ENCODE measurements at places on chromosomes 7 and 10.

DNA sequence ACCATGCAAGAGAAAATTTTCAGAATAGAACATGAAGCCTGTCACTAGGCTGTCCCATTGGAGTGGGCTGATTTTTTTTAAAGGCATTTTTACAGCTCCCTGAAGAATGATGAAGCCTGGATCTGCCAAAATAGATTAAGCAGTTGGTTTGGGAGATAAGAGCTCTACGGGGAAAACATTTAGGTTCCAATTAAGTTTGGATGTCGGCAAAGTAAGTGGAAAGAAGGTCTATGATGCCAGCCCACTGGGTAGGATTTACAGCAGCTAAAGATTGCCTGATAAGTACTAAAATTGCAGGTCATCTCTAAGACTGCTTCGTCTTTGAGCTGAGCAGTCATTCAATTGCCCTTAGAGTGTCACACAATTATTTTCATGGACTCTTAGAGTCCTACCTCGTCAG is 939.2 kb upstream of the CELF2 start:
- no peak for DNase-seq

GRCh38 chr10:113058523-113059370 is 108.7 kb downstream of the TCF7L2 start:
- DNase-seq, result no peak

DNA sequence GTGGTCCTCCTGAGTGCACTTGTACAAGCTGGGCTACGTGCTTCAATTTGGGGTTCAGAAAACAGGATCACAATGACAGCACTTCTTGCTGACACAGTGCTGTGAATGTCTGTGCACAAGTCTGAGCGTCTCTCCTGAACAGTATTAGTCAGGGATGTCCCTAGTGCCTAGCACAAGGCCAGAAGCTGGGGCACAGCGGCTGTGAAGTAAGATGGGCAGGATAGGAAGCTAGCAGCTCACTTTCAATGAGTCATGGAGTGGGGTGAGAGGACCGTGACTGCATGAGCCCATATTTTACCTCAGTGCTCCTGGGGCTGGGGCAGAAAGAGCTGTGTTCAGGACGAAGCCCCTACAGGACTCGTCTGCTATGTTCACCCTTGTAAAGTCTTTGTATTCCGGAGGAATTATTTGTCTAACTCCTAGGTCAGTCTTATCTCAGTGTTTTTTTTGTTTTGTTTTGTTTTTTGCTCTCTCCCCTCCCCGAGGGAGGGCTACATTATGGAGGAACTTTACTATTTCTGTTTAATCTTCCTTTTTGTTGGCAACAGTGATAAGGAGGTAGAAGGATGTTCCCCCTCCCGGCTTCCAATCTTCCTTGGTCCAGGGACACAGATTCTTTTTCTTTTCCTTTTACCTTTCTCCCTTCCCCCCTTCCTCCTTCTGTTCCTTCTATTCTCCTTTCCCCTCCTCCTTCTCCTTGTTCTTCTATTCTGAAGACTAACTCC is 2.8 kb upstream of the LRMDA start:
- DNase-seq, result no peak

DNA sequence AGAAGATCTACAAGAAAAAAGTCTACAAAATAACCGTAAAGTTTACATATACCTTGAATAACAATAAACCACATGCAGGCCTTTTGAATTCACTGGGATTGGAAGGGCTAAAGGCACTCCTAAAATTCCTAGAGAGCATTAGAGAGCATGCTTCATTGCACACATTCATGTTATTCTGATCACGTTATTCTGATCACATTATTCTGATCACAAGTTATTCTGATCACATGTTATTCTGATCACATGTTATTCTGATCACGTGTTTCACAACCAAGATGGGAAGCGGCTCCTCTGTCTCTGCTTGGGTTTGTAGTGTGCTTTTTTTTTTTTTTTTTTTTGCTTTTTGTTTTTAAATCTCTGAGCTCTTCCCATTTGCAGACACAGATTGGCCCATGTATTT is 20.5 kb downstream of the ADARB2 start:
- no peak for DNase-seq

DNA sequence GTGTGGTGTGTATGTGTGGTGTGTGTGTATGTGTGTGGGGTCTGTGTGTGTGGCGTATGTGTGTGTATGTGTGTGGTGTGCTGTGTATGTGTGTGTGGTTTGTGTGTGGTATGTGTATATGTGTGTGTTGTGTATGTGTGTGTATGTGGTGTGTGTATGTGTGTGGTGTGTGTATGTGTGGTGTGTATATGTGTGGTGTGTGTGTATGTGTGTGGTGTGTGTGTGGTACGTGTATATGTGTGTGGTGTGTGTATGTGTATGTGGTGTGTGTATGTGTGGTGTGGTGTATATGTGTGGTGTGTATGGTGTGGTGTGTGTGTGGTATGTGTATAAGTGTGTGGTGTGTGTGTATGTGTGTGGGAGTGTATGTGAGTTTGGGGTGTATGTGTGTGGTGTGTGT is 428.7 kb downstream of the PAXIP1 start:
- no peak for DNase-seq

DNA sequence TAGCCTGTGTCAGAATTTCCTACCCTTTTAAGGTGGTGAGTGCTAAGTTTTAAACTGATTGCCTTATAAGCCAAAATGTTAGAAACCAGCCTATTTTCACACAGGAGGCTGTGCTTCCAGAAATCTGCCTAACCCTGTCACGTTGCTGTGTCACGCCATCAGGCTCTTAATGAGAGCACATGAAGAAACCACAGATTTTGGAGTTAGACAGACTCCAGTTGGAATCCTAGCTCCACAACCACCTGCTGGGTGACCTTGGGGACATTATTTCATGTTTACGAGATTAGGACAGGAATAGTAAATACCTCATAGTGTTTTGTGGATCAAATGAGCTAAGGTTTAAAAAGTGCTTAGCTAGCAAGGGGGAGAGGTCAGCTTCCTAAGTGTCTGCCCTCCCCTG is 321.8 kb downstream of the DPP6 start:
- no peak for DNase-seq

- no peak for DNase-seq
Observed at GRCh38 chr10:1488970-1489548, 248.3 kb downstream of the ADARB2 start.

GRCh38 chr10:109280837-109281236 is 642.5 kb downstream of the XPNPEP1 start:
- no peak for DNase-seq

DNA sequence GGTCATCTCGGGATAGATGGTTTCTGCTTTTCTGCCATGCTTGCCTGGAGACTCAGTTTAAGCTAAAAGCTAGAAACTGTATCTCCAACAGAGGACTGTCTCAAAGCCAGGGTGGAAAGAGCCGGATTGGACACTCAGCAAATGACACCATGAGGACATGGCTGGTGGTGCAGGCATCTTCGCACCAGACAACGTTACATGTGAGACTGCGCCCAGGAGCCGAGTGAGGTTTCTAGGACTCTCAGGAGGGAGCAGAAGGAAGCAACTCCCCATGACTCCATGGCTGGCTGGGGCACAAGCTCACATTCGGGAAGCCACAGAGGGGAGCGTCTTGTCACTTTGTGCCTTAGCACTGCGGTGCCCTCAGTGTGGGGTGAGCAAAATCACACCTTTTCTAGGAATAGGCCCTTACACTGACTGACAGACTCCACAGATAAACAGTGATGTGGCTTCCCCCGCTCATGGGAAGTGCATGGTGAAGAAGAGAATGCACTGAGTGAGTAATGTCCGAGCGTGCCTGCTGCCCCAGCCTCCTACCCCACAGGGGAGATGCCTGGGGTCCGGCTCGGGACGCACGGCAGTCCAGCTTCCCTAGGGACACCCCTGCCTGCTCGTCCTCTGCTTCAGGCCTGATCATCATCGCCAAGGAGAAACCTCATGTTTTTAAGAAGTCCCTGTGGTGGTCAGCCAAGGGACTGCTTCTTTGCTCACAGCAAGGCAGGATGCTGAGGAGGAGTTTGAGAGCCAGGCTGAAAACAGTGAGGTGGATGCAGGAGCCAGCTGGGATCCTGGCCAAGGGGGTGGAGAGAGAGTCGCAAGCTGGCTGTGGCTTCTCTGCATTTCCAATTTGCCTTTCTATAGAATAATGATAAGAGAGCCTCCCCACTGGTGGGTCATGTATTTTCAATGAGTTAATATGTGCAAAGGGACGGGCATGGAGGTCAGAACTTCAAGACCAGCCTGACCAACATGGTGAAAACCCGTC is 52.2 kb upstream of the FXYD4 start:
- no peak for DNase-seq

DNA sequence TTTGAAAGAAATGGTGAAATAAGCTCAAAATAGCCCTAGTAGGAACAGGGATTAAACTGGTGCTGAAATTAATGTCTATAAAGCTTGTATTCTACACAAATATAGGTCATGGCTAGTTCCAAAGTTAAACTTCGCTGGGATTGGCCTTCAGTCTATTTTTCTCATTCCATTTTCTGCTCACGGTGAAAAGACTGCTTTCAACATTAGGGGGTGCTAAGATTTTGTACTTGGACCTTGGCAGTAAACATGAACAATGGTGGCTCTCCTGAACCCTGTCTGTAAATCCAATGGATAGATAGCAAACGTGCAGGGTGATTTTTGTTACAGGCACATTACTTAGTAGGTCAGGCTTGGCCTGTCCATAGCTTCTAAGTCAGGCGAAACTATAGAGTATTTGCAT is 36.0 kb upstream of the RSU1 start:
- no peak for DNase-seq

DNA sequence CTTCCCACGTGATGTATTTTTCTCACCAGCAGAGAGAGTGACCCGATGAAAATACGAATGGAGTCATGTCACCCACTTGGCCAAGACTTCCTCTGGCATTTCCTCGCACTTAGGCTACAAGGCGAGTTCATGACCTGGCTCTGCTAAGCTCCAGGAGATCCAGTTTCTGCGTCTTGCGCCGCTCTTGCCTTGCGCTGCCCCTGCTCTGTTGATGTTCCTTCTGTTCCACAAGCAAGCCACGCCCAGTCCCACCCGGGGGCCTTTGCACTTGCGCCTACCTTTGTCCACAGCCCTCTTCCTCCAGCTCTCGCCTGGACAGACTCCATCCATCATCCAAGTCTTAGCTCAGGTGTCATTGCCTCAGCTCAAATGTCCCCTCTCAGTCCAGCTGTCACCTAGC is 116.3 kb upstream of the SHH start:
- no peak for DNase-seq

GRCh38 chr10:44947371-44948152 is 12.0 kb upstream of the RASSF4 start:
- DNase-seq, result no peak

Data from stimulated activated CD4-positive, alpha-beta T cell treated with anti-CD3 and anti-CD28 coated beads, Interleukin-4, amount 100 ng/mL, for 4 hours (primary cell).